ENCODE measurements at places on chromosomes 16 and 17.

- DNase-seq: no peak
These were observed 16.0 kb downstream of the BAIAP2 start for GRCh38 chr17:81050645-81051625.

DNA sequence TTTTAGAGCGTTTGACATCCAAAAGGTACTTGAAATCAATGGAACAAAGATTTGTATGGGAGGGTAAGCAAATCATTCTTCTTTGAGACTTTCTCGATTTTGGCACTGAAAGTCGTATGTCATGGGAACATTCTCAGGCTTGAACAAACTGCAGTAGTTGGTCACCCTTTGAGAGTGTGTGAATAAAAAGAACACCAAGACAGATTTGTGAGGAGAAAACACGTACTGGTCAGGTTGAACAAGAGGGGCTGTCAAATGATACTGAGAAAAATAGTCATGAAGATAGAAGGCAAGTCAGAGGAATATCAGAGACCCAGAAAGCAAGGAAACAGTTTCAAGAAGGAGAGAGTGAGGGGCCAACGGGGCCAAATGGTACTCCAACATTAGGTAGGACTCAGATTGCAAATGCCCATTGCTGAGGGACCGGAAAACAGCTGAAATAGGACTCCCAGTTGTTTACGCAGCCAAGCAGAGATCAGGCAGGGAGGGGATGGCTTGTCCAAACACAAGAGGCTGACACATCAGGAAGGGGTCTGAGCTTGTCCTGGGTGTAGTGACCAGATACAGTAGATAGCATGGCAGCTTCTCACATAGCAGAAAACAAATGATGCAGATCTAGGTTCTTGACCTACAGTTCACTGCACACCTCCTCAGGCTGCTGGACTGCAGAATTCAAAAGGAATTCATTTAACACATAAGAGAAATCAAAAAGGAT lies 74.5 kb upstream of the MYOCD start:
- DNase-seq: no peak

GRCh38 chr17:77410470-77410869 lies 269.7 kb downstream of the SEC14L1 start:
- no peak for DNase-seq

DNA sequence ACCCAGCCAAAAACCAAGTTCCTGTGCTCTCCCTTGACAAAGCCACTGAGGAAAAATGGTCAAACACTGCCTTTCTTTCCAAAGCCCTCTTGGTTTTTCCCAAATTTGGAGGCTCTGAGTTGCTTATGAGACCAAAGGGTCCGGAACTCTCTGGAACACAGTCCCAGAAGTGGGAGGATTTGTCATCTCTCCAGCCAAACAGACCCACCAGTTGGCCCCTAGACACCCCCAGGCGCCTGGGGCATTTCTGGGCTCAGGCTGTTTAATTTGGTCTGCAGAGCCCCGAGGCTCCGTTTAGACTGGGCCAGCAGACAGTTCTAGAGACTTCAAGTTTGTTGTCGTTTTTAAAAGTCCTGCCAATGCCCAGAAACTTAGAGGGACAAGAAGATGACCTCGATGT lies 239.1 kb downstream of the SEC14L1 start:
- DNase-seq: no peak

DNA sequence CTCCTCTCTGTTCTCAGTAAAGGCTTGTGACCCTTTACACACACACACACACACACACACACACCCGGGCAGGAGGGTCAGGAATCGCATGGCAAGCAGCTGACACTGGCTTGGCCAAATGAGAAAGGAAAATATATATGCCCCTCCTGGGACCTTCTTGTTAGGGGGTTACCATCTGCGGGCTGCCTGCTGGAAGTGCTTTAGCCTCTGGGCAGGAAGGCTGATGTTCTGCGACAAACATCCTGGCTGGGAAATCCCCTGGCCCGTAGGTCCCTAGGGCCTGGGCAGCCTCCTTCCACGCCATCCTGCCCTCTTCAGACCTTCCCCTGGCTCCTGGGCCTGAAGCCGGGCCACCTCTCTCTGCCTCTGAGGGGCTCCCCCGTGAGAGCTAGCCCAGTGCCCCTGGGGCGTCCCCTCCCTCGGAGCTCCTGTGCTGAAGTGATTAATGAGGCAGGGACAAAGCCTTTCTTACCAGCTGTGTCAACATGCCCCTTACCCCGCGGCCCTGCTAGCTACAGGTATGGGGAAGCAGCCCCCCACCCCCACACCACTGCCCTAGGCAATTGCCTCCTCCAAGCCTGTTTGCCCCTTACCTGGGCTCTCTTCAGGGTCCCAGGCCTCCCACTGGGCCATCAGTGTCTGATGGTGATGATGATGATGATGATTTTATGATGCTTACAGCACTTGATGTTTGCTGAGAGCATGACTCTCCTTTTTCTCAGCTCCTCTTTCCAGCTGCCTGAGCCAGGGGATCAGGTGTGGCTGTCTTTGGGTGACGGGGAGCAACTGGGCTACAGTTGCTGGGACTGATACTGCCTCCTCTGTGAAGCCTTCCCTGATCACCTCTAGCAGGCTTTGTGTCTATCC lies 32.8 kb upstream of the ETV4 start:
- no peak for DNase-seq

DNA sequence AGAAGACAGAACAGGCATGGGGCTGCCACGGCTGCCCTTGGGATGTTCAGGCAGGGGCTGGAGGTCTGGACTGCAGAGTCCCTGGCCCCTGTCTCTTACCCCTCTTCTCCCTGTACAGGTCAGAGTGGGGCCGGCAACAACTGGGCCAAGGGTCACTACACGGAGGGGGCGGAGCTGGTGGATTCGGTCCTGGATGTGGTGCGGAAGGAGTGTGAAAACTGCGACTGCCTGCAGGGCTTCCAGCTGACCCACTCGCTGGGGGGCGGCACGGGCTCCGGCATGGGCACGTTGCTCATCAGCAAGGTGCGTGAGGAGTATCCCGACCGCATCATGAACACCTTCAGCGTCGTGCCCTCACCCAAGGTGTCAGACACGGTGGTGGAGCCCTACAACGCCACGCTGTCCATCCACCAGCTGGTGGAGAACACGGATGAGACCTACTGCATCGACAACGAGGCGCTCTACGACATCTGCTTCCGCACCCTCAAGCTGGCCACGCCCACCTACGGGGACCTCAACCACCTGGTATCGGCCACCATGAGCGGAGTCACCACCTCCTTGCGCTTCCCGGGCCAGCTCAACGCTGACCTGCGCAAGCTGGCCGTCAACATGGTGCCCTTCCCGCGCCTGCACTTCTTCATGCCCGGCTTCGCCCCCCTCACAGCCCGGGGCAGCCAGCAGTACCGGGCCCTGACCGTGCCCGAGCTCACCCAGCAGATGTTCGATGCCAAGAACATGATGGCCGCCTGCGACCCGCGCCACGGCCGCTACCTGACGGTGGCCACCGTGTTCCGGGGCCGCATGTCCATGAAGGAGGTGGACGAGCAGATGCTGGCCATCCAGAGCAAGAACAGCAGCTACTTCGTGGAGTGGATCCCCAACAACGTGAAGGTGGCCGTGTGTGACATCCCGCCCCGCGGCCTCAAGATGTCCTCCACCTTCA lies 11.7 kb downstream of the TUBB3 start:
- no peak for DNase-seq

DNA sequence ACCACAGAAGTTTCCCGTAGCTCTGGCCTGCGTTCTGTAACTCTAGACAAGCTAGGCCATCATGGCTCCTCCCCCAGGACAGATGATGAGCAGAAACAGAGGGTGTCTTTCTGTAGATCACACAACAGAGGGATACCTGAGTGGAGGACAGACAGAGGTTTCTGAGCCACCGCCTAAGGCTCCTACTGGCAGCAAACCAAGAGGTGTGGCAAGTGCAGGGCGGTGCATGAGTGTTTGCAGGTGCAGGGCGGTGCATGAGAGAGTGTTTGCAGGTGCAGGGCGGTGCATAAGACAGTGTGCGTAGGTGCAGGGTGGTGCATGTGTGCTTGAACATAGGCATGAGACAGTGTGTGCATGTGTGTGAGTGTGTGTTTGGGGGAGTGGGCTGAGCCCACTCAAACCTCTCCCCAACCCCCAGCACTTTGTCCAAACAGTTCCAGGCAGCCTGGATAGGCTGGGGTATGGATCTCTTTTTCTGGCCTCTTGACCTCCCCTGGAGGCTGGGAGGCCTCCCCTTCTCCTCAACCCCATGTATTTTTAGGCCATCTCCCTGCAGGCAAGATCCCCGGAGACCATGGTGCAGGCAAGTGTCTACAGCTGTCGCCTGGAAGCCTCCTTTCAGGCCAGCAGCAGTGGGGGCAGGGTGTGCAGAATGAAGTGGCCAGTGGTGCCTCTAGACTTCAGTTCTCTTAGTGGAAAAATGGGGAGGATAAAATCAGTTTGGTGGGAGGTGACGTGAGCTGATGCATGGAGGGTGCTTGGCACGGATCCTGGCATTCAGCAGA lies 53.4 kb upstream of the CBX4 start:
- DNase-seq: no peak

- DNase-seq: no peak
These were observed 125.7 kb upstream of the CDH5 start for GRCh38 chr16:66240631-66241395.

DNA sequence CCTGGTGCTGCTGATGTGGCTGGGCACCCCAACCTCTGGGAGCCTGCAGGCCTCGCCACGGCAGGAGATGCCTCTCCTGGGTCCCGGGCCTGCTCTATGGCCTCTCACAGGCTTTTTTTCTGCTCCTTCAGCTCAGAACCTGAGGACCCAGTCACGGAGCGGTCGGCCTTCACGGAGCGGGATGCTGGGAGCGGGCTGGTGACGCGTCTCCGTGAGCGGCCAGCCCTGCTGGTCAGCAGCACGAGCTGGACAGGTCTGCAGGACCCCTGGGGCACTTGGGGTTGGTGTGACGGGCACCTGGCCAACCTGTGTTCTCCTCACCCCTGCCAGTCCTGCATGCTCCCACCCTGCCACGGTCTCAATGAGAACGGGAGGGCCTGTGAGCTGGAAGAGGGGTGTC lies 7.0 kb downstream of the ALG1 start:
- no peak for DNase-seq

DNA sequence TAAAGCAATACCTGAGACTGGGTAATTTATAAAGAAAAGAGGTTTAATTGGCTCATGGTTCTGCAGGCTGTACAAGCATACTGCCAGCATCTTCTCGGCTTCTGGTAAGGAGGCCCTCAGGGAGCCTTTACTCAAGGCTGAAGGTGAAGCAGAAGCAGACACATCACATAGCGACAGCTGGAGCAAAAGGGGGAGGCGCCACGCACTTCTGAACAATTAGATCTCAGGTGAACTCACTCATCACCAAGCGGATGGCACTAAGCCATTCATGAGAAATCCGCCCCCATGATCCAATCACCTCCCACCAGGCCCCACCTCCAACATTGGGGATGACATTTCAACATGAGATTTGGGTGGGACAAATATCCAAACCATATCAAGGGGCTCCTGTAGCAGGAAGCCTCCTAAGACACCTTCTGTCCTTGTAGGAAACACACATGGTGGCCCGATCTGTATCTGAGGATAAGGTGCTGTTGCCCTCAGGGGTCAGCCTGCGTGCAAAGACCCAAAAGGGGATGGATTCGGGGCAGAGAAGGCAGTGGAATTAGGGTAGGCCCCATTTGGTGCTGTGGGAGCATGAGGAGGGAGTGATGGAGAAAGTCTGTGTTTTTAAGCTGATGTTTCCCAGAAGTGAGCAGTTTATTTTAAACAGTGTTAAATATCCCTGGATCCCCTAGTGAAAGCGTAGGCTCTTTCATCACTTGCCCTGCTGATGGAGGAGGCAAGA lies 23.0 kb downstream of the IL21R start:
- no peak for DNase-seq

DNA sequence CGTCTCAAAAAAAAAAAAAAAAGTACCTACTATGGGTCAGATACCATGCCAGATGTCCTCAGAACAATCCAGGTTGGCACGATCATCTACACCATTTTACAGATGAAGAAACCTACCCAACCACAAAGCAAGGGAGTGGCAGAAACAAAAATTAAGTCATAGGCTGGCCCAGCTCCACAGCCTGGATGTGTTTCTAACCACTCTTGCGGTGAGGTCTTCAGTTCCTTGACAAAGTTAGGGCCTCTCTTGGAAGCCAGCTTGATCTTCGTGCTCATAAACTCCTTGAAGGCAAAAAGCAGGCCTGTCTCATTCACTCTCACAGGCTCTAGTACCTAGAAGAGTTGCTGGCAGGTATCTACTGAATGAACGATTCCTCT lies 6.2 kb downstream of the GGA2 start:
- DNase-seq: no peak

GRCh38 chr17:17440938-17441675 lies 35.7 kb upstream of the MED9 start:
- DNase-seq: no peak

GRCh38 chr16:69234460-69234859 lies 47.5 kb downstream of the SNTB2 start:
- DNase-seq: no peak

- DNase-seq: no peak
These were observed 43.0 kb downstream of the RNF112 start for GRCh38 chr17:19454074-19454473.

DNA sequence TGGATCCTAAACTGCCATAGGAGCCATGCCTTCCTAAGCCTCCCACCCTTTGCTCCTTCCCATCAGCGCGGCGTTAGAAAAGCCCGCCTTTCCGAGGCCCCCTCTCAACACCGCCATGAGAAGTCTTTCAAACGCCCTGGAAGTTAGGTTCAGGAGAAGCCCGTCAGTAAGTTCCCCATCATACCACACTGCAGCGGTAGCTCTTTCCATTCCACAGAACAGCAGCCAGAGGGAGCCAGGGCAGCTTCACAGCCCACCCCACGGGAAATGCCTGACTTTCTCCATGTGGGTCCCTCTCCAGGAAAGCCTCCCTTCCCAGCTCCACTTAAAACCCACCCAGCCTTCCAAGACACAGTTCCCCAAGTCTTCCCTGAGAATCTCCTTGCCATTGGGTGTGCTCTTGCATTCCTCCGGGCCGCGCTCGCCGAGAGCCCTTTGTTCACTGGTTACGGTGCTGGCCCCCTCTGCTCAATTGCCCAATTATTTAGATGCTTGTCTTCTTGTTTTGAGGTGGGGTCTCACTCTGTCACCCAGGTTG lies 28.7 kb downstream of the KIAA0513 start:
- DNase-seq: no peak

DNA sequence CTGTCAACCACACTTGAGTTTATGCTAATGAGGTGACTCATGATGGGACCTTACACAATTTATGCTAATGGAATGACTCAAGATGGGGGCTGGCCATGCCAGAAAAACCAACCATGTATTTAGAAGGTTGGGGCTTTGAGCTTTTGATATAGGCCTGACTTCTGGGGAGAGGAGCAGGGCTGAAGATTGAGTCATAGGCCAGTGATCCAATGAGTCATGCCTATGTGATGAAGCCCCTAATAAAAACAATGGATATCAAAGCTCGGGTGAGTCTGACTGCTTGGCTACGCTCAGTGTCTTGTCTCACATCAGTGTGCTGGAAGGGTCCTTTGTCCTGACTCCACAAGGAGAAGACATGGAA lies 7.3 kb downstream of the MFSD6L start:
- no peak for DNase-seq

GRCh38 chr17:44601539-44601938 lies 44.3 kb downstream of the FZD2 start:
- DNase-seq: no peak

- no peak for DNase-seq
These were observed 699.2 kb upstream of the RBFOX1 start for GRCh38 chr16:6633456-6633855.

GRCh38 chr17:34379868-34380267 lies 16.8 kb upstream of the CCL1 start:
- DNase-seq: no peak

Data from stimulated activated CD8-positive, alpha-beta memory T cell treated with anti-CD3 and anti-CD28 coated beads, Interleukin-2, amount 100 ng/mL, for 48 hours (primary cell).